ENCODE measurements at places on chromosomes 12 and 14.

DNA sequence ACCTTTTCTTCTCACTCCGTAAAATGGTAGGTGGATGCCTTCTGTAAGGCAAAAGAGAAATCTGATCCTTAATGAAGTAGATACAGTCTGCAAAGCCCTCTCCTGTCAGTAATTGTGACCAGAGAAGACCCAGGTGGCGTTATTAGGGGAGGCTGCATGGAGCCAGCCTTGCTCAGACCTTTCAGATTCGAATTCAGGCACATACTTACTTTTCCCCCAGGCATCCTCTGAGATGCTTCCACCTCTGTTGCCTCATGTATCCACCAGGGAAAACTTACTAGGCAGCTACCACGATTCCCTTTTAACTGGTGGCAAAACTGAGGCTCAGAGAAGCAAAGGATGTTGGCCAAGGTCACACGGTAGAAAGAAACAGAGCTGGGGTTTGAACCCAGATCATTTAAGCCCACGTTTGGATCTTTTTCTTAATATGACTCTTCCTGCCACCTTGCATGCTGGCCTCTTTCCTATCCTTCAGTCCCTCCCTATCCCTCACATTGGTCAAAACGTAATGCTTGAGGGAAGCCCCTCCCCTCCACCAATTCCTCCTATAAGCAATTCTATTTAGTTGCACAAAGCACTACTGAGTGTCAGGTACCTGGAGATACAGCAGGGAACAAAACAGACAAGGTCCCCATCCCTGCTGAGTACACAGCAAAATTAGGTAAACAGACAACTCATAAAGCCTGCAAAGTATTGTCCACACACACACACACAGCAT is 179.4 kb downstream of the KSR2 start:
- DNase-seq, result no peak

- DNase-seq, result no peak
Measured at GRCh38 chr12:94172973-94173372, 24.6 kb downstream of the PLXNC1 start.

DNA sequence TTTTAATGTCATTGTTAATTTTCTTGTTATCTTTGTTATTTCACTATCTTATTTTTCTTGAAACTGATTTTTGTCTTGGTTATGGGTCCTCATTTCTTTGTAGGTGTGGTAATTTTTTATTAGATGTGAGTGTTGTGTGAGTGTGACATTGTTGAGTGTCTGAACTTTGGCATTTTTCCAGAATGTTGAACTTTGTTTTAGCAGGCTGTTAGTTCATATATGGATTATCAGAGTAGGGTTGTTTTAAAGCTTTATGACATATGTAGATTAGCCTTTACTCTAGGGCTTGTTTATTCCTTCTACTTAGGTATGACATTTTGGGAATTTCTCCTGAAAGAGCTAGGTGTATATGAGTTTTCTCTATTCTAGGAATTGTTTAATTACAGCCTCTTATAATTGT is 103.9 kb downstream of the ARID2 start:
- DNase-seq, result no peak

DNA sequence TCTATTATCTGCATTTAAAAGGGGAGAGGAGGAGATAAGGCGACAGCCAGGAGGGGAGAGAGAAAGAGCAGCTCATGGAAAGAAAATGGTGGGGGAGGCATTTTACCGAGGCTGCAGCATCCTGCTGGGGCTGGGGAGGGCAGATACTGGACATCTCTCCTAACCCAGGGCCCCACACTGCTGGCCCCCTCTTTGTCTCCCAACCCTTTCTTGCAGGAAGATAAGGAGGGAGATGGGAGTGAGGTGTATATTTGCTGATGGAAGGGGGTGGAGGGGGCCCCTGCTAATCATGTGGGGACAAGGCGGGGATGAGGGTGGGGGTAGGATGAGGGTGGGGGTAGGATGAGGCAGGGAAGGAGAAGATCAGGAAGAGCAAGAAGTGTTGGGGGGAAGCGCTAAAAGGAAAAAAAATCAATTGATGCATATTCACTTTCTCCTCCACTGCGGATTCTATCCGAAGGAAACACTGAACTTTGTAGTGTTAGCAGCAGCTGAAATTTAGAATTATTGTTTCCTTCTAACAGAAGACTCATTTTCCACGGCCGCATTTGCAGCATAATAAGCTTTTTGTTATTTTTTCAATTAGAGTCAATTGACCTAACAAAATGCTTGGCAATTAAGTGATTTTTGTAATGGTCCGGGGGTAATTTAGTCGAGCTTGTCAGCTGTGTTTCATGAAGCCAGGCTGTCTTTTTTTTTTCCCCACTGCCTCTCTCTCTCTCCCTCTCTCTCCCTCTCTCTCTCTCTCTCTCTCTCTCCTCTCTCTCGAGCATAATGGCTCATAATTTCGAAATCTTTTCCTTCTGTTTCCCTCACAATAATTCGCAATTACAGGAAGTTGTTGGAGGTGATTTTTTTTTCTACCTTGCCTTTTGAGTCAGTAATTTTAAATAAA is 1134.6 kb downstream of the BCL11B start:
- DNase-seq, result no peak

DNA sequence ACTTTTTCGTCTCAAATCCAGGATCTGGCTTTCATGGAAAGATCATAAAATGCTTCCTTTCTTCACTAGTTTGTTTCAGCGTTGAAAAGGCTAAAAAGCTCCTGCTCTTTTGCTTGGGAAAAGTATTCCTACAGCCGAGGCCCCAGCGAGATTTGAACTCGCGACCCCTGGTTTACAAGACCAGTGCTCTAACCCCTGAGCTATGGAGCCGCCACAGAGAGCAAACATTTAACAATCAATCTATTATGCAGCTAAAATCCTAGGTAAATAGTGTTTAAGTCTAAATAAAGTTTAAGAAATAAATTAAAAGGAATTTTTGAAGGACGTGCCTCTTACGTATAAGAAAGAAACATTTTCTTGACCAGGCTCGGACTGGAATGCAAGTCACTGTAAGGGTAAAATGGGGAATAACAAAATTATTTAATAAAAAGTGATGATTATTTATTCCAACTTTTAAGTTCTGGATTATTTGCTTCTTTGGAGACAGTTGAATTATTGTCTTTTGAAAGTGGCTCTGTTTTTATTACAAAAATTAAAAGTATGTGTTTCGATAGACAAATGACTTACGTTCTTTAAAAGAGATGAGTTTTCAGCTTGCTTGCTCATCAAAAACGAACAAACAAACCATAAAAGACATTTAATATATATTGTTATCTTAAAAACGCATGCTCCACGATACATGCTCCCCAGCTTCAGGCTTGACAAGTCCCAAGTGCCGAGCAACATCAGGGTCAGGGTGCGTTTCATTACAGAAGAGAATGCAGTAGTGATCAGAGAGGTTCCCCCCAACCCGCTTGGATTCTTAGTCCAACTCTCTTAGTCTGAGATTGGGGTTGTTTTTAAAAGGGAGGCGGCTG is 10.2 kb downstream of the OR6S1 start:
- DNase-seq, result peak; percentile 82

DNA sequence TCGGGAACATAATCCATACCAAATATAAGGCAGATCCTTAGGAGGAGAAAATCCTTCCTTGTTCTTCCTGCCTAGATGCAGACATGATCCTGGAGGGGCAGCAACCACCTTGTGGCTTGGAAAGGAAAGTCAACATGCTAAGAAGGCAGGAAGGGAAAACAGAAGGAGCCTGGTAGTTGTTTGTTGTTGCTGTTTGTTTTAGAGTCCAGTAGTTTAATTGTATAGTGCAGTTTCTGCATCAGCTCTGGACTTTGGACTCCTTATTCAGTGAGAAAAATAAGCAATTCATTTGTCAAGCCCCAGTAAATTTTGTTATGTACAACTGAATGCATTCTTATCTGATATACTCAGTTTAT is 45.7 kb upstream of the APPL2 start:
- no peak for DNase-seq

DNA sequence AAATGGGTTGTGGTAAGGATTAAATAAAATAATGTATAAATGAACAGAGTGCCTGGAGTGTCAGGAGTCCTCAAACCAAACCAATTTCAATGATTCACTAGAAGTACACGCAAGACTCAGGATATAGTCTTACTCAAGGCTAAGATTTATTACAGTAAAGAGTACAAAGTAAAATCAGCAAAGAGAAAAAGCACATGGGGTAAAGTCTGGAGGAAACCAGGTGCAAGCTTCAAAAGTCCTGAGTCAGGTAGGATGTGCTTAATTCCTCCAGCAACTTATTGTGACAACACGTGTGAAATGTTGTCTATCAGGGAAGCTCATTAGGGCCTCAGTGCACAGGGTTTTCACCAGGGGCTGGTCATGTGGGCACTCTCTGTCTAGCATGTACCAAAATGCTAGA is 105.8 kb upstream of the NAP1L1 start:
- DNase-seq, result no peak

GRCh38 chr12:124318278-124319020 is 23.6 kb downstream of the RFLNA start:
- DNase-seq, result no peak

GRCh38 chr14:37972941-37973887 is 234.5 kb upstream of the SSTR1 start:
- no peak for DNase-seq

- DNase-seq, result no peak
Measured at GRCh38 chr12:106288101-106288493, 14.4 kb upstream of the TCP11L2 start.

DNA sequence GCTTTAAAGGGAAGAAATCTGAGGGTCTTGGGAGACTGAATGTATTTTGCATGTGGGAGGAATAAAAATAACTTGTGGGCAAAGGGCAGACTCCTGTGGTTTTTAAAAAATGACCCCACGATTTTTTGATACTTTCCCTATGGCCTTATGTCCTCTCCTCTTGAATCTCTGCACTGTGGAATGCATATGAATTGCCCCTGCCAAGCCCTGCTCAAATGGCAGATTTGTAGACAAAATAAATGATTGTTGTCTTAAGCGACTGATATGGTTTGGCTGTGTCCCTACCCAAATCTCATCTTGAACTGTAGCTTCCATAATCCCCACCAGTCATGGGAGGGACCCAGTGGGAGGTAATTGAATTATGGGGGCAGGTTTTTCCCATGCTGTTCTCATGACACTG is 223.8 kb downstream of the DACT1 start:
- DNase-seq, result no peak

DNA sequence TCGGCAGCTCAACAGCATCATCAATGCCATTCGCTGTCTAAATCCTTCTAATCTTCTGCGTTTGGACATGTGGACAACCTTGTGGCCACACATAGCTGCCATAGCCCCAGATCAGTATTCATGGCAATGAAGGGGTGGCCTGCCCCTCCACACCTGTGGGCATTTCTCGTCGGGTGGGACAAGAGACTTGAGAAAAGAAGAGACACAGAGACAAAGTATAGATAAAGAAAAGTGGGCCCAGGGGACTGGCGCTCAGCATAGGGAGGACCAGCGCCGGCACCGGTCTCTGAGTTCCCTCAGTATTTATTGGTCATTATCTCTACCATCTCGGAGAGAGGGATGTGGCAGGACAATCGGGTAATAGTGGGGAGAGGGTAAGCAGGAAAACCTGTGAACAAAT is 42.3 kb downstream of the MAGOHB start:
- DNase-seq, result no peak

- DNase-seq, result peak; percentile 96
Measured at GRCh38 chr12:6613776-6614512, 6.8 kb upstream of the CHD4 start.

GRCh38 chr12:47359310-47360092 is 279.7 kb upstream of the AMIGO2 start:
- no peak for DNase-seq

- no peak for DNase-seq
Measured at GRCh38 chr12:19958389-19958788, 409.9 kb upstream of the PDE3A start.

DNA sequence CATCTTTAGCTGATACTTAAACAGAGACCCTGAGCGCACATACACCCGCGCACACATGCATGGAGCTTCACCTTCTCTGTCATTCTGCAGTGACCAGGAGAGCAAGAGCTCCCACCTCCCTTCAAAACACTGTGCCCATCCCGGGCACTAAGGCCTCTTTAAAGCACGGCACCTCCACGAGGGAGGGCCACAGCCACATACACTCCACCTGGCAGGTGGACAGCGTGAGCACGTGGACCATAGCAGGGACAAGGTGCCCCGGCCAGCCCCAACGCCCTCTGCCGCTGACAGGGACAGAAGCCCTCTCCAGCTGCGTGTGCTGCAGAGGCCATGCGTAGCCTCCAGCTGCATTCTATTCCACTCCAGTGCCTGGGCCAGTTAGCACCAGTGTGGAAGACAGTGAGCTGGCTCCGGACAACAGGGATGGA is 5.4 kb downstream of the GAPDH start:
- no peak for DNase-seq

DNA sequence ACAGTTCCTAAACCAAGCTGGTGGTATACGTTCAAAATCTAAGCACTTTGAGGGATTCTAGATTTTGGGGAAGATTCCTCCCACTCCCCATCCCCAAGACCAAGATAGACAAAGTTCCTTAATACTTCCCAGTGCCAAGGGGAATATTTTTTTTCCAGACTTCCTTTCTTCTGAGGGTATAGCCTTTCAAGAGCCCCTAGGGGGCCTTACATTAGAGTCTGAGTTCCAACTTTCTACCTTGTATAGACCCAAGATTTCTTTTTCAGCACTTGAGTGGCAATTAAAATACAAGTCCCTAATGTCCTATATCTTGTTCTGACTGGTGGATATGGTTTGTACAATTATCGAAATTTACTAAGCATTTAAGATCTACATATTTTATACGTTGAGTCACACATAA is 28.7 kb upstream of the SOS2 start:
- no peak for DNase-seq

DNA sequence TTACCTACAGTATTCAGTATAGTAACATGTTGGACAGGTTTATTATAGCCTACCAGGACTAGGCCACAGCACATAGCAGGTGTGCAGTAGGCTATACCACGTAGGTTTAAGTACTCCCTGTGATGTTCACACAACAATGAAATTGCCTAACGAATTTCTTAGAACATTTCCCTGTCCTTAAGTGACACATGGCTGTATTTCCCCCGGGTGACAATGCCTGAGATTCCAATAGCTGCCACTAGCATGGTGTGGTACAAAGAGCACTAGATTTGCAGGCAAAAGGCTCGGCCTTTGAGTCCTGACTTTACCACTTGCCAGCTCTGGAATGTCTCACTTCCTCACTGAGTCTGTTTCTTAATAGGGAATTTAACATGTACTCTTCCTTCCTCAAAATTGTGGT is 19.7 kb downstream of the PTPN21 start:
- no peak for DNase-seq

GRCh38 chr14:93974833-93975232 is 1.5 kb downstream of the ASB2 start:
- DNase-seq, result peak; percentile 95

All from NCI-H1694 (cell line).